Small intestine (tissue), 16 donors: ENCODE measurements at places on chromosomes 13 and 19.
A peak's percentile ranks its signal among the peaks of the same experiment; 100 is the strongest.

DNA sequence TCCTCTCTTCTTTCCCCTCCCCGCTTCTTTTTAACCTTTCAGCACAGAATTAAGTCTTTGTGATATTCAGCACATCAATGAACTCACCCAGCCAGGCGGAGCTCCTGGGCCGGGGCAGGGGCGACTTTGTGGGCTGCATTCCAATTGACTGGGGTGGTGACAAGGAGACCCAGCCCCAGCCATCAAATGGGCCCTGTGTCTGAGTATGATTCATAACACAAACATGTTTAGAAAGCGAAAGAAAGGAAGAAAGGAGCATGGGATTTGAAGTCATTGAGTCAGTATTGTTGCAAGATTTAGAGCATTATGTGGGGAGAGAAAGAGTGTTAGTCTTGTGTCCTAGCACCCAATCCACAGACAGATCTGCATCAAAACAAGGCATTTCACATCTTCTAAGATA, 185.3 kb downstream of the LHFPL6 start:
- no peaks in the 10 kb centered on the region for H3K27me3 ChIP-seq
- no peak overlapping the region for H3K4me3 ChIP-seq
- no peaks in the 10 kb centered on the region for H3K4me1 ChIP-seq
- no peaks in the 10 kb centered on the region for H3K36me3 ChIP-seq

GRCh38 chr13:39108783-39109182, 70.5 kb downstream of the NHLRC3 start:
- H3K4me1 ChIP-seq: no peaks in the 10 kb centered on the region
- H3K27ac ChIP-seq: no peak overlapping the region
- peaks cover 2% of the 10 kb centered on the region for H3K27me3 ChIP-seq
- no peak for DNase-seq

DNA sequence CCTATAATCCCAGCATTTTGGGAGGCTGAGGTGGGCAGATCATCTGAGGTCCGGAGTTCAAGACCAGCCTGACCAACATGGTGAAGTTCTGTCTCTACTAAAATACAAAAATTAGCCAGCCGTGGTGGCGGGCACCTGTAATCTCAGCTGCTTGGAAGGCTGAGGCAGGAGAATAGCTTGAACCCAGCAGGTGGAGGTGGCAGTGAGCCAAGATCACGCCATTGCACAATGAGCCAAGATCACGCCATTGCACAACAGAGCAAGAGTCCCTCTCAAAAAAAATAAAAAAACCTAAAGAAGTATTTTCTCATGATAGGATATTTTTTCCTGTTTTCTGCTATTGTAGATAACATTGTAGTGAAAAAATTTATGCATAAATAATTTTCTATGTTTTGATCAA, 13.3 kb downstream of the IFT88 start:
- H3K36me3 ChIP-seq: peaks cover 23% of the 10 kb centered on the region
- no peak overlapping the region for H3K27ac ChIP-seq
- H3K4me1 ChIP-seq: no peaks in the 10 kb centered on the region
- no peaks in the 10 kb centered on the region for H3K27me3 ChIP-seq
- peak; percentile 46 for DNase-seq

DNA sequence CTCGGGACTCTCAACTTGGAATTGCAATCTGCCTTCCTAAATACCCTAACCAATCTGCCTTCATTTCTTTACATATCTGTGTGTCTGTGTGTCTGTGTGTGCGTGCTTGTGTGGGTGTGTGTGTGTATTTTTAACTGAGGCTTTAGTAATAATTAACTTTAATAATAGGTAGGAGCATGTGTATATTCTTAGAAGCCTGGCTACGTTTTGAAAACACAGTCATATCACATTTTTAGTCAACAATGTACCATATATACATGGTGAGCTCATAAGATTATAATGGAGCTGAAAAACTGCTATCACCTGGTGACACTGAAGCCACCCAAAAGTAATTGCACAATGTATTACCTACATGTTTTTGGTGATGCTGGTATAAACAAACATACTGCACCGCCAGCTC, 65.4 kb upstream of the ATXN8OS start:
- DNase-seq: no peak
- peaks cover 4% of the 10 kb centered on the region for H3K4me1 ChIP-seq
- no peak overlapping the region for H3K27ac ChIP-seq
- H3K4me3 ChIP-seq: no peak overlapping the region

DNA sequence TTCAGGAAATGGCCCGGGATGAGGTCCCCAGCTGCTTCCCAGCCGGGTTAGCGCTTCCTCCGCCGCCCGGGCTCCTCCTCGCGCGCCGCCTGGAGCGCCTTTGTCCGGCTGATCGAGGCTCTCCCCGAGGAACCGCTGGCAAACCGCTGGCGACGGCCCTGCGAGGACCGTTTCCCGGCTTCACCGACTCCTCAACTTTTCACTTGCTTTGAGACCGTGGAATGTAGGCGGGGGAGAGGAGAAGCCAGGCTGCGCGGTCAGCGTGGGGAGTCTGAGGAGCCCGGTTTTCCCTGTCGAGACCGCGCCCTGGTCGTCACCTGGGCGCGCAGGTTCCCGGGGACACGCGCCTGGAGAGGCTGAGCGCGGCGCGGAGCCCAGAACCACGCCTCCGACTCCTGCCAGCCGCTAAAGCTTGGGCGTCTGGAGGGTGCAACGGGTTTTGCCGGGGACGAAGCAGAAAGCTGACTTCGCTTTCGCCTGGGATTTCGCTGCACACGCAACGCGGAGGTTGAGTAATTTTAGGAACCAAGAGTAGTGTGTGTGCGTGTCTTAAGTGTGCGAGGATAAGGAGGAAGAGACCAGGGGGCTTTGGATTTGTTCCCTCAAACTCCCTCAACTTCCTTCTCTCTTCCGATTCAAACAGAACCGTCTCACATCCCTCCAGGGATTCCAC, 7.3 kb upstream of the DGKH start:
- H3K4me3 ChIP-seq: peak overlapping the region; percentile 77
- H3K36me3 ChIP-seq: no peaks in the 10 kb centered on the region
- H3K27ac ChIP-seq: peak overlapping the region; percentile 75
- H3K4me1 ChIP-seq: no peaks in the 10 kb centered on the region
- no peaks in the 10 kb centered on the region for H3K27me3 ChIP-seq
